ENCODE measurements at places on chromosomes 5 and 9.
A peak's percentile ranks its signal among the peaks of the same experiment; 100 is the strongest.

GRCh38 chr5:140633501-140633900 lies 526 bp upstream of the CD14 start:
- DNase-seq, result no peak

GRCh38 chr5:170080786-170081445 lies 24.8 kb upstream of the FOXI1 start:
- no peak for DNase-seq

DNA sequence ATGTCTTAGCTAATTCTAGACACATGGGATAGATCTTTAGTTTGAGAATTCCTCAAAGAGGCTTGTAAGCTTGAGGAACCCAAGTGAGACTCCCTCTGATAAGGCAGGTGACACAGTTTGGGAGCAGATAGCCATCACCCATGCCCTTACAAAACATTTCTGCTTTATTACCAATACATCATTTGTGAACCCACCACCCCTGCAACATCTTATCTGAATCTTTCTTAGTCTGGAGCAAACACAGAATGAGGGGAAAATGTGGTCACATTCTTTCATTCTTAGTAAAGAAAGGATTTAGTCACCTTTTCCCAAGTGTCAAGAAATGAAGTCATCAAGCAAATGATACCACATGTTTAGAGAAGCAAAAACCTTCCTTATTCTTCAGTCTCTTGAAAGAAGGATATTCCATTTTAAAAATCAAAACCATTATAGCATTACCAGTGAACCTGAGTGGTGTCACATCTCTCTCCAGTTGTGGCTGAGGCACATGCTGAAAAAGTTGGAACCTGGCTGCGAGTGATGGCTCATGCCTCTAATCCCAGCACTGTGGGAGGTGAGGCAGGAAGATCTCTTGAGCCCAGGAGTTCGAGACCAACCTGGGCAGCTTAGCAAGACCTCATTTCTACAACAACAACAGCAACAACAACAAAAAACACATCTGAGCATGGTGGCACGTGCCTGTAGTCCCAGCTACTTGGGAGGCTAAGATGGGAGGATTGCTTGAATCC lies 65.9 kb downstream of the PRKACG start:
- no peak for DNase-seq

DNA sequence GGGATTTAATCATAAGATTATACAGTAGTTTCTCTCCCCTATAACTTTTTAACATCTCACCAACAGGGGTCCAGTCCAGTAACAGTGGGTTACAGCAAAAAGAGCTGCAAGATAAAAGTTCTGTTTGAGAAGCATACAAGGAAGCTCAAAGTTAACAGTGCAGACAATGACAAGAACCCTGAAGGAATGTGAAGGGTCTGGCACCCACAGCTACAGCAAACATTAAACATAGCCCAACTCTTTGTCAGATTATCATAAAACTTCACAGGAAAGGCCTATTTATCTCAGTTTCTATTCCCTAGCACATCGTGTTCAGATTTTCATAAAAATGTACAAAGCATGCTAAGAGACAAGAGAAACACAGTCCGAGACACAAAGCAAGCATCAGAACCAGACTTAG lies 309.4 kb downstream of the DIRAS2 start:
- no peak for DNase-seq

DNA sequence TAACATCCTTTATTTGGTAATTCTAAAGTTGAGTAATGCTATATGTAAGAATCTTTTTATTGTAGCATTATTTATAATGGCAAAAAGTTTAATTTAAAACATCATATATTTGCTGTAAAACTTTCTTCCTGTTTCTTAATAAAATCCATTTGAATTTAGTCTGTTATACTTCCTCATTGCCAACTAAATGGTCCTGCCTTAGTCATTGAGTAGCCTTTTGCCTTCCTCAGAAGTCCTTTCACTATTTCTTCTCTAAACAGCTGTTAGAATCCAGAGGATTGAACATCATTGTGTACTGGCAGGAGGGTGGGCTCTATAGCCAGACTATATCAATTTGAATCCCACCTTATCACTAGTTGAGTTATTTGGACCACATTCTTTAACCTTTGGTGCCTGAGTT lies 11.0 kb downstream of the SLC44A1 start:
- DNase-seq, result no peak

- DNase-seq, result no peak
Measured at GRCh38 chr5:4661326-4661725, 478.8 kb upstream of the ADAMTS16 start.

GRCh38 chr9:130659699-130660248 lies 4.6 kb upstream of the PRDM12 start:
- no peak for DNase-seq

DNA sequence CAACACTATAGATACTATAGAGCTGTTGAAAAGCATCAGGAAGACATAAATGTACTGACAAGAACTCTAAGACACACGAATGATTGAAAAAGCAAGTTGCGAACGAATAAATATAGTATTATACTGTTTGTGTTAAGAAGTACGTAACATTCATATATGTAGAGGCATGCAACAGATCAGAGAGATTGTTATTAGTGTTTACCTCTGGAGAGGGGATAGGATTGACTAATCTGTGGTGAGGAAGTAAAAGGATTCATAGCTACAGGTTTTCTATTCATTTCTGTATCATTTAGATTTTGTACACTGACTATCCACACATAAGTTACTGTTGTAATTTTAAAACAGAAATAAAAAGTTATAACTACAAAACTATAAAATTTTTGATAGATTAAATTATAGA lies 147.6 kb upstream of the SV2C start:
- DNase-seq, result no peak

DNA sequence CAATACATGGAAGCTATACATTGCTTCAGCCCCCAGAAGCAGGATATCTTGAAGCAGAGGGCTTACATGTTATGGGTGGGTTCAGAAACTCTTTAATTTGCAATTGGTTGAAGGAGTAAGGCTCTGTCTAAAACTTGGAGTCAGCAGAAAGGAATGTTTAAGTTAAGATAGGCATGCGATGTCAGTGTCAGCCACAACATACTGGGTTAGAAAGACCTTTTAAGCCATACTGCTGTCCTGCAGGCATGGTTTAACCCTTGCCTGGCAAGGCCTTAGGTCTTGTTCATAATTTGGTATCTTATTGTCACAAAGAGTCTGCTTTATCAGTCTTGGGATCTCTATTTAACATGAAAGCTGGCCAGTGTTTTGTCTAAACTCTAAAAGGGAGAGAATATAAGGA lies 1619.6 kb upstream of the WWC1 start:
- DNase-seq, result peak; percentile 3

GRCh38 chr5:92704590-92704989 lies 876.4 kb downstream of the NR2F1-AS1 start:
- no peak for DNase-seq

GRCh38 chr5:169494383-169494935 lies 89.1 kb upstream of the SPDL1 start:
- DNase-seq, result no peak

- DNase-seq, result no peak
Measured at GRCh38 chr9:96430377-96430776, 12.2 kb upstream of the ZNF367 start.

- no peak for DNase-seq
Measured at GRCh38 chr9:98992107-98992884, 48.6 kb downstream of the COL15A1 start.

- DNase-seq, result no peak
Measured at GRCh38 chr5:110751902-110752762, 13.3 kb downstream of the SLC25A46 start.

GRCh38 chr9:27586304-27586703 lies 13.0 kb upstream of the C9orf72 start:
- no peak for DNase-seq

DNA sequence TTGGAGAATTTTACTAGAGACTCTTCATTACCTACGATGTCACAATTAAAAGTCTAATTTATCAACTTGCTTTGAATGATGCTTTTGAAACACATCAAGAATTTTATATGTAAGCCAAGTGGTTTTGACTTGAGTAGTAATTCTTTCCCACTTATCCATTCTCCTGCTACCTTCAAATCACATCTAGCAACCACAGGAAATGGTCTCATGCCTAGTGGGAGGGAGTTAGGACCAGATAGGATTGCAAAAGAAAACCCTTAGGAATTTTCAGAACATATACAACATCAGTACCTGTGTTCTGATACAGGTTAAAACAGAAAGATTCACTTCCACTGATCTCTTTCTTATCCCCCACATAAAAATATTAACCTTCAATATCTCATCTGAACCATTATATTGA lies 260.4 kb downstream of the CWC27 start:
- peak; percentile 28 for DNase-seq

DNA sequence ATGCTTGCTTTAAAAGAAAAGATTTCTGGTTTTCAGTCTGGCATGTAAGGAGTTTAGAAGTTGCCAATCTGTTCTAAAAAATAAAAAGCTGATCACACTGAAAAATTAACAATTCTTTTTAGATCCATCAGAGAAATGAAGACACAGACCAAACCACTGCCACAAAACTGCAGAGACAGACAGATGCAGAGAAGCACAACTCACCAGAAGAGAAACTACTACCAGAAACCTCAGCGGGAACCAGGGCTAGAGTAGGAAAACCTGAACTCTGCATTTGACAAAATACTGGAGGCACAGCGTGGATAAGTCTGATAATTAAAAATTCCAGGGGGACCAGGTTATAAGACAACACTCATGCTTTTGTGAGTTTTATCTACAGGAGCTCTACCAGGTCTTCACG lies 28.8 kb downstream of the FBXL17 start:
- DNase-seq, result no peak

- no peak for DNase-seq
Measured at GRCh38 chr9:110161940-110162339, 46.0 kb downstream of the C9orf152 start.

DNA sequence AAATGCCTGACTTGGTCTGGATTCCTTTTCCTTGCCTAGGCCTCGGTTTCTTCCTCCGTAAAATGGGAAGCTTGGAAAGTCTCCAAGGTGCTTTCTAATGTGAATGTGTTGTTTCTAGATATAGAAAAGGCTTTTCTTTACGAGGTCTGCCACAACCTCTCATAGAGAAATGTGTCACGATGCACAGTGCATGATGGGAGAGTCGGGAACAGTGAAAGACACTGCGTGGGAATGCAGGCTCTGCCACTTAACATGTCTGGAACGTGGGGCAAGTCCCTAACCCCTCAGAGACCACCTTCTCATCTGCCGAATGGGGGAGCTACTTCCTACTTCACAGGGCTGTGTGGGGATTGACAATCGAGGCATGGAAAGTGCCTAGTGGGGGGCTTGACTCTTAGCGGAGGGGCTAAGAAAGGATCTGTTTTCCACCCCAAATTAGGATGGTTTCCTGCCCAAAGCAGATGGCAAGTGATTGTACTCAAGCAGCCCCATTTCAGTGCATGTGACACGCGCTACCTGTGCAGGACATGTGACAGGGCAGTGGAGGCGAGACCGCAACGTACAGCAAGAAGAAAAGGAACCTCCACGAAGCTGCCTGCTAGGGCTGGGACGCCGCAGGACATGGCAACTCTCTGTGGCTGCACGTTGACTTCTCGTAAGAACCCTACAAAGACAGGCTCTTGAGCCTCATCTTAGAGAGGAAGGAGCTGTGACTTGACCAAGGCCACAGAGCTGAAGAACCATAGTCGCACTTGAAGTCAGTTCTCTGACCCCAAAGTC lies 115.2 kb downstream of the CRB2 start:
- no peak for DNase-seq

GRCh38 chr9:21554813-21555212 lies 72.7 kb upstream of the IFNE start:
- peak; percentile 32 for DNase-seq

GRCh38 chr5:133514456-133514855 lies 97.9 kb downstream of the FSTL4 start:
- no peak for DNase-seq

- DNase-seq, result no peak
Measured at GRCh38 chr5:82796643-82797416, 280.4 kb downstream of the TMEM167A start.

DNA sequence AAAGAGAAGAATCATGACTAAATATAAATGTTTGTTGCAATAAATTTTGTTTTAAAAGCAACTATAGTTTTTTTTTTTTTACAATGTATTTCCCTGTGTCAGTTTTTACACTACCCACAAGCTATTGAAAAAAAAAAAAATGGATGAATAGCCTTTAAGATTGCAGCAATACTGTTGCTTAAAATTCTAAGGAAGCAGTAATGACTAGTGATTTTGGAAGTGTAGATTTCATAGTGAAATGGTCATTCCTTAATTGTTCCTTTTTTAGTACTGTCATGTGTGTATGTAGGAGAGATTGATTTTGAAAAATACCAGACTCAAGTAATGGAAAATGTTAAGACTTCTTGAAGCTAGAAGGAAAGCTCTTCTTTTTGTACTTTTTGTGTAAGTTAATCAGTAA lies 53.1 kb downstream of the NDUFS4 start:
- no peak for DNase-seq

GRCh38 chr9:131423171-131423581 lies 29.3 kb downstream of the PRRC2B start:
- DNase-seq, result peak; percentile 88

- peak; percentile 16 for DNase-seq
Measured at GRCh38 chr9:99948896-99949295, 42.4 kb downstream of the STX17 start.

GRCh38 chr9:135869909-135870308 lies 37.4 kb downstream of the CAMSAP1 start:
- DNase-seq, result no peak

GRCh38 chr9:116163293-116164055 lies 9.9 kb downstream of the PAPPA start:
- no peak for DNase-seq

GRCh38 chr9:15048772-15049171 lies 138.5 kb upstream of the FREM1 start:
- no peak for DNase-seq

GRCh38 chr9:130193531-130194377 lies 21.6 kb downstream of the NCS1 start:
- no peak for DNase-seq

Data from HT1080 (cell line).